ENCODE measurements at places on chromosomes 12 and 14. TPM values are rescaled to one million over a fixed set of nuclear protein-coding genes. Genes with fewer than 3 reads are reported as not detected.
A peak's percentile ranks its signal among the peaks of the same experiment; 100 is the strongest.

Gene KRT4
- total RNA-seq, result not detected

- peak; percentile 47 for DNase-seq
These were observed 902 bp downstream of the EML5 start for GRCh38 chr14:88791629-88792472.

DNA sequence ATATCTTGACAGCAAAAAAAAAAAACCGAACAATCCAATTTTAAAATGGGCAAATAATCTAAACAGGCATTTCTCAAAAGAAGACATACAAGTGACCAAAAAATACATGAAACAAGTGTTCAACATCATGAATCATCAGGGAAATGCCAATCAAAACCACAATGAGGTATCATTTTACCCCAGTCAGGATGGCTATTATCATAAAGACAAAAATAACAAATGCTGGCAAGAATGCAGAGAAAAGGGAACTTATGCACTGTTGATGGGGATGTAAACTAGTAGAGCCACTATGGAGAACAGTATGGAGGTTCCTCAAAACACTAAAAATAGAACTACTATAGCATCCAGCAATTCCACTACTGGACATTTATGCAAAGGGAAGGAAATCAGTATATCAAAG is 448.2 kb downstream of the RGS6 start:
- DNase-seq, result no peak

DNA sequence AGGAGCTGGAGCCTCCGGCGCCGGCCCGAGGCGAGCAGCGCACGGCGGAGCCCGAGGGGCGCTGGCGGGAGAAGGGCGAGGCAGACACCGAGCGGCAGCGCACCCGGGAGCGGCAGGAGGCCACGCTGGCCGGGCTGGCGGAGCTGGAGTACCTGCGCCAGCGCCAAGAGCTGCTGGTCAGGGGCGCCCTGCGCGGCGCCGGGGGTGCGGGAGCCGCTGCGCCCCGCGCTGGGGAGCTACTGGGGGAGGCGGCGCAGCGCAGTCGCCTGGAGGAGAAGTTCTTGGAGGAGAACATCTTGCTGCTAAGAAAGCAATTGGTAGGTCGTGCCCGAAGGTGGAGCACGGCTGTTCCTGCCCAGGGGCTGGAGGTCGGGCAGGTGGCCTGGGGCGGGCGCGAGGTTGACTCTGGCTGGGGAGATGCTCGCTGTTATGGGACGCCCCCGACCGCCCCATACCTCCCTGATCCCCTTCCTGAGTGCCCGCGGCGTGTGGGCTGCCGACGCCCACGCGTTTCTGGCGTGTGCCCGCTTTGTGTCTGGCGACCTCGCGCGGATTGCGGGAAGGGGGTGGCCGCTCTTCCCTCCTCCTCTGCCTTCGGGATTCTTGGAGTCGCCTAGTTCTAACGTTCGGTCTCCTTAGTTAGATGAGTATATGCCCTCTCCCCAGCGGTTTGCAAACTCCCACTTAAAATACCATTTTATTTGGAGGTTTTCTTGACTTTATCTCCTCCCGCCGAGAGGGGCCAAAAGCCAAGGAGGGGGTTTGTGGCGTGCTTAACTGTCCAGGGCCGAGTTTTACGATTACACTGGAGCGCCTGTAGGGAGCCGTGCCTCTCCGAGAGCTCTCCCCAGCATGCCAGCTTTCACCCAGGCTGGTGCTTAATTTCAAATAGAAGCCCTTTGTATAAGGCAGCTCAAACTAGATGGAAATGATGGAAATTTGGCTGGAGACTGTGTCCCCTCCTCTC is 752 bp downstream of the DACT1 start:
- DNase-seq, result peak; percentile 40

Gene OASL
- 26.5 TPM for total RNA-seq

GRCh38 chr12:25494926-25495325 is 58.2 kb downstream of the LMNTD1 start:
- no peak for DNase-seq

- no peak for DNase-seq
These were observed 154.8 kb downstream of the TMX1 start for GRCh38 chr14:51394804-51395203.

- no peak for DNase-seq
These were observed 9.3 kb upstream of the FUT8 start for GRCh38 chr14:65403231-65403630.

All from activated CD4-positive, alpha-beta memory T cell treated with anti-CD3 and anti-CD28 coated beads for 36 hours (primary cell).